ENCODE measurements at places on chromosomes 6 and 20. TPM values are rescaled to one million over a fixed set of nuclear protein-coding genes. Genes with fewer than 3 reads are reported as not detected.

GRCh38 chr20:2585811-2586210 lies 49.4 kb downstream of the TMC2 start:
- DNase-seq: no peak
- no peaks in the 10 kb centered on the region for H3K36me3 ChIP-seq
- H3K27ac ChIP-seq: no peak overlapping the region
- no peaks in the 10 kb centered on the region for H3K4me1 ChIP-seq
- H3K4me3 ChIP-seq: no peak overlapping the region

Gene OR2J3
- total RNA-seq: not detected

GRCh38 chr6:156167625-156168071 lies 609.5 kb upstream of the ARID1B start:
- peak overlapping the region; percentile 85 for H3K4me3 ChIP-seq
- peaks cover 3% of the 10 kb centered on the region for H3K27me3 ChIP-seq
- peak overlapping the region; percentile 18 for H3K27ac ChIP-seq
- no peak for DNase-seq
- H3K4me1 ChIP-seq: peaks cover 48% of the 10 kb centered on the region
- H3K36me3 ChIP-seq: no peaks in the 10 kb centered on the region

Gene C6orf89
- 41.9 TPM for total RNA-seq

Gene TMEM244
- not detected for total RNA-seq

GRCh38 chr6:169953686-169954085 lies 202.3 kb downstream of the ERMARD start:
- H3K4me1 ChIP-seq: peaks cover 12% of the 10 kb centered on the region
- no peaks in the 10 kb centered on the region for H3K27me3 ChIP-seq
- no peak overlapping the region for H3K27ac ChIP-seq
- no peak overlapping the region for H3K4me3 ChIP-seq

GRCh38 chr6:47146431-47147174 lies 104.5 kb upstream of the ADGRF1 start:
- no peak overlapping the region for H3K27ac ChIP-seq
- no peak for DNase-seq
- H3K27me3 ChIP-seq: no peaks in the 10 kb centered on the region
- H3K4me3 ChIP-seq: no peak overlapping the region
- no peaks in the 10 kb centered on the region for H3K36me3 ChIP-seq
- H3K4me1 ChIP-seq: no peaks in the 10 kb centered on the region

- no peak for DNase-seq
- H3K4me1 ChIP-seq: peaks cover 34% of the 10 kb centered on the region
- H3K36me3 ChIP-seq: no peaks in the 10 kb centered on the region
- H3K4me3 ChIP-seq: no peak overlapping the region
- H3K27ac ChIP-seq: no peak overlapping the region
- peaks cover 43% of the 10 kb centered on the region for H3K27me3 ChIP-seq
Measured at GRCh38 chr6:105882828-105883227, 203.3 kb upstream of the PRDM1 start.

Gene ZBP1
- total RNA-seq: 10.2 TPM

DNA sequence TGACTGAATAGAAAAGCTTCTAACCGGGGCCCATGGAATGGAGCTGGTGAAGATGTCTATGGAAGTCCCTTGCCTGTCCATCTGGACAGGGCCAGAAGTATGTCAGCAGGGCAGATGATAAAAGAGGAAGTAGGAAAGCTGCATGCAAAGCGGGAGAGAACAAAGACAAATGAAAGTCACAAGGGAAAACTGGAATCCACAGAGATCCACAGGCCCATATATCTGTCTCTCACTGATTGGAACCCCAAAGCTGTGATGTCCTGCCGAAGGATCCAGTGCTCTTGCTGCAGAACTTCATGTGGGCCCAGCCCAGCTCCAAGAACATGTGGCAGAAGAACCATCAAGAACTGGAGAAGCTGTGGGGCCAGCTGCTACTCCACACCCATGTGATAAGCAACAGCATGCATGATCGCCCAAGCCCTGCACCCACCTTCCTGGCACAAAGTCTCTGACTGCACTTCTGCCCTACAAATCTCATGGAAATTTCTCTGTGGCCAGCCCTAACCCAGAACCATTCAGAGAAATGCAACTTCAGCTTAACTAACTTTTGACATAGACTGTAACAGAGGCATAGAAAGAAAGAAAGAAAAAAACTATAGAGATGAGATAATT lies 716.0 kb downstream of the KIF16B start:
- no peaks in the 10 kb centered on the region for H3K27me3 ChIP-seq
- H3K27ac ChIP-seq: no peak overlapping the region
- DNase-seq: no peak
- no peaks in the 10 kb centered on the region for H3K4me1 ChIP-seq

Gene POU5F1
- total RNA-seq: 1.6 TPM

Gene SOX18
- total RNA-seq: not detected

Gene C4B
- 8.7 TPM for total RNA-seq

DNA sequence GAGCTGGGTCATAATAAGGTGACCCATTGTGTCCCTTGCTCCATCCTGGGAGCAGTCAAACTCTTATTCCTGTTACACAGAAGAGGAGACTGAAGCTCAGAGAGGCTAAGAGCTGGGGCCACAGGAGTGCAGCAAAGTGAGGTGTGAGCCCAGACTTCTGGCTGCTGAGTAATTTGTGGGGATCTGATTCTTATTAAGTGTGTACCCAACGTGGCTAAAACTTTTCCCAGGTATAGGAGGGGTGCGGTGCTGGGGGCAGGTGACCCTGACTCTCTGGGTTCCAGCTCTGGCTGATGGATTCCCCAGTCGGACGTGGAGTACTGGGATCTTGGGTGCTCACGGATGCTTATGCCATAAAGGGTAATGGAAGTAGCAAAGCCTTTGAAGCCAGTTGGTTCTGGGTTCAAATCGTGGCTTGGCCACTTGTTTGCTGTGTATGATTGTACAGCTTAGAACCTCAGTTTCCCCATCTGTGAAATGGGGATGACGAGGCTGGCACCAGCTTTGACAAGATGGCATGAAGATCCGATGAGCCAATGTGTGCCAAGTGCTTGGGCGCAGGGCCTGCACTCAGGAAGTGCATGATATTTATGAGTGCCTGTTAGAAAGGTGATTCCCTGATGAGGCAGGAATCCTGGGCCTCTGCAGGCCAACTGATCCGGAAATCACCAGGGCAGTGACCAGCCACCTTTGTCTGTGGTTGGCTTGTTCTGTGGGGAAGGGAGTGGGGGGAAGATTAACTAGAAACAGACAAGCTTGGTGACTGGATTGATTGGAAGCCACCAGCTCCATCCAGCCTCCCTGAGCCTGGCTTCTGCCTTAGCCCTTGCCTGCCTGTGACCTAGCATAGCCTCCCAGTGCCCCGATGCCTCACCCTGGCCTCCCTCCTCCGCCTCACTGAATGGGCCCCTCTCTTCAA lies 6.0 kb downstream of the SRC start:
- no peak overlapping the region for H3K27ac ChIP-seq
- DNase-seq: no peak
- H3K36me3 ChIP-seq: no peaks in the 10 kb centered on the region
- no peaks in the 10 kb centered on the region for H3K4me1 ChIP-seq

GRCh38 chr6:76972474-76972873 lies 490.8 kb downstream of the HTR1B start:
- no peak for DNase-seq
- no peaks in the 10 kb centered on the region for H3K27me3 ChIP-seq

Gene PTCRA
- not detected for total RNA-seq

DNA sequence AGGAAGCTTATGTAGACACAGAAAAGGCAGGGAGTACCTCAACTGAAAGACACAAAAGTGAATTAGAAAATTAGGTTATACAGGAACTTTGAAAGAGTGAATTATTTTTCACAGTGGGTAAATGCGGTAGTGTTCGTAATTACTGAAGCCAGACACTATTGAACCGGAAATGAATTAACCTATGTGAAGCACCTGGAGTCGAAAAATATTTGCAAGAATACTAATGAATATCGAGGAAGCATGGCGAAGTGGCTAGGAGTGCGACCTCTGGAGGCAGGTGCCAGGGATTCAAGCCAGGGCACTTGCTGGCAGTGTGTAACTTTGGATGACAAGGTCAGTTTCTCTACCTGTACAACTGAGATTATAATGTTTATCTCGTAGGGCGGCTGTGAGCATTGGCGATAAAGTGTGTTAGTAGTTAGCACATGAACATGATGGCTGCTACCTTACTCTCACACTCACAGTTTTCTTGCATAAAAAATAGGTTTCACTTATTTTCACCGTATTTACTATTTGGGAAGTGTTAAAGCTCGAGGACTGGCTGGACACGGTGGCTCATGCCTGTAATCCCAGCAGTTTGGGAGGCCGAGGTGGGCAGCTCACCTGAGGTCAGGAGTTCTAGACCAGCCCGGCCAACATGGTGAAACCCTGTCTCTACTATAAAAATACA lies 567 bp upstream of the SLC18B1 start:
- H3K27me3 ChIP-seq: no peaks in the 10 kb centered on the region
- H3K4me1 ChIP-seq: peaks cover 35% of the 10 kb centered on the region
- H3K36me3 ChIP-seq: no peaks in the 10 kb centered on the region
- H3K27ac ChIP-seq: no peak overlapping the region
- H3K4me3 ChIP-seq: no peak overlapping the region
- DNase-seq: peak; percentile 69

DNA sequence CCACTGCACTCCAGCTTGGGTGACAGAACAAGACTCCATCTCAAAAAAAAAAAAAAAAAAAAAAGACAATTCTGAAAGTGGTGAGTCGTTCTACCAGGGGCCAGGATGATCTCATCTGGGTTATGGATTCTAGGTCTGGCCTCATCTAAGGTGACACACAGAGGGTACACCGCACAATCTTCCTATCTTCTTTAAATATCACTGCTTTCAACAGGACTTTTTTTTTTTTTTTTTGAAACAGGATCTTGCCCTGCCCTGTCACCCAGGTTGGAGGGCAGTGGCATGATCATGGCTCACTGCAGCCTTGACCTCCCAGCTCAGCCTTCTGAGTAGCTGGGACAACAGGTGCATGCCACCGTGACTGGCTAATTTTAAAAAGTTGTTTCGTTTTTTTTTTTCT lies 67.7 kb downstream of the SLC16A10 start:
- no peaks in the 10 kb centered on the region for H3K27me3 ChIP-seq
- H3K36me3 ChIP-seq: peaks cover 7% of the 10 kb centered on the region
- no peak for DNase-seq
- H3K27ac ChIP-seq: no peak overlapping the region
- no peak overlapping the region for H3K4me3 ChIP-seq
- H3K4me1 ChIP-seq: peaks cover 44% of the 10 kb centered on the region

DNA sequence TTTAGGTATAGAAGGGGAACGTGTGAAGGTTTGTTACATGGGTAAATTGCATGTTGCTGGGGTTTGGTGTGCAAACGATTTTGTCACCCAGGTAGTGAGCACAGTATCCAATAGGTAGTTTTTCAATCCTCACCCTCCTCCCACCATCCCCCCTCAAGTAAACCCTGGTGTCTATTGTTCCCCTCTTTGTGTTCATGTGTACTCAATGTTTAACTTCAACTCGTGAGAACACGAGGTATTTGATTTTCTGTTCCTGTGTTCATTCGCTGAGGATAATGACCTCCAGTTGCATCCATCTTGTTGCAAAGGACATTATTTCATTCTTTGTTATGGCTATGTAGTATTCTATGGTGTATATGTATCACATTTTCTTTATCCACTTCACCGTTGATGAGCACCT lies 11.6 kb upstream of the VNN1 start:
- H3K4me1 ChIP-seq: no peaks in the 10 kb centered on the region
- no peaks in the 10 kb centered on the region for H3K36me3 ChIP-seq
- no peak for DNase-seq
- H3K27ac ChIP-seq: no peak overlapping the region
- H3K4me3 ChIP-seq: no peak overlapping the region

GRCh38 chr6:74534465-74535211 lies 671.2 kb downstream of the COL12A1 start:
- DNase-seq: no peak
- H3K36me3 ChIP-seq: no peaks in the 10 kb centered on the region
- H3K27ac ChIP-seq: no peak overlapping the region
- no peaks in the 10 kb centered on the region for H3K27me3 ChIP-seq

Gene MRAP2
- not detected for total RNA-seq

Gene FHL5
- not detected for total RNA-seq

Gene MYB
- 20.9 TPM for total RNA-seq

GRCh38 chr6:73640179-73640750 lies 13.5 kb downstream of the SLC17A5 start:
- no peak for DNase-seq
- H3K27me3 ChIP-seq: no peaks in the 10 kb centered on the region
- H3K27ac ChIP-seq: no peak overlapping the region
- peaks cover 64% of the 10 kb centered on the region for H3K36me3 ChIP-seq
- no peak overlapping the region for H3K4me3 ChIP-seq

- DNase-seq: no peak
- peaks cover 7% of the 10 kb centered on the region for H3K4me1 ChIP-seq
- H3K27me3 ChIP-seq: no peaks in the 10 kb centered on the region
- no peak overlapping the region for H3K27ac ChIP-seq
- H3K4me3 ChIP-seq: no peak overlapping the region
Measured at GRCh38 chr6:143707697-143708096, 29.9 kb downstream of the PHACTR2 start.

Gene CSTF1
- 43.7 TPM for total RNA-seq

Gene CTAGE9
- total RNA-seq: not detected

- peaks cover 9% of the 10 kb centered on the region for H3K4me1 ChIP-seq
- H3K36me3 ChIP-seq: no peaks in the 10 kb centered on the region
- H3K27ac ChIP-seq: no peak overlapping the region
- no peak for DNase-seq
Measured at GRCh38 chr6:34195726-34196115, 41.0 kb upstream of the HMGA1 start.

Gene PGM3
- total RNA-seq: 30.7 TPM

Gene SCRT2
- total RNA-seq: not detected

Gene GCLC
- total RNA-seq: 54.3 TPM

GRCh38 chr6:7100072-7100752 lies 7.5 kb upstream of the RREB1 start:
- H3K27ac ChIP-seq: no peak overlapping the region
- no peaks in the 10 kb centered on the region for H3K36me3 ChIP-seq
- H3K4me1 ChIP-seq: peaks cover 6% of the 10 kb centered on the region
- no peak for DNase-seq
- H3K27me3 ChIP-seq: no peaks in the 10 kb centered on the region

Gene MGME1
- 10.4 TPM for total RNA-seq

DNA sequence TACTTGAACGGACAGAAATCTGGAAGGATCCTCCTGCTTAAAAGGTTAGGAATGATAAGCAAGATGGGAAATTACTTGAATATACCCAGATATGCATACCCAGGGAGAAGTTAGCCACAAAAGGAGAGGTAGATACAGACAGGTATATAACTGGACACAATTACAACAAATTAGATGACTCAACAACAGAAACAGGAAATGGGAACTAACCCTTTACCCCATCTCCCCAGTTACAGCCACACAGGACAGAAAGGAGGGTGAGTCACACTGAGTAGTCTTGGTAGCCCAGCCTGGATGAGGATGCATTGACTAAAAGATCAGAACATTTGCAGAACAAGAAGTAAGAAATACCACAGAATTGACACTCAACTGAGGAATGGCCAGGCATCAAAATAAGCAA lies 61.2 kb downstream of the C6orf52 start:
- no peaks in the 10 kb centered on the region for H3K4me1 ChIP-seq

Gene RSPH9
- not detected for total RNA-seq

DNA sequence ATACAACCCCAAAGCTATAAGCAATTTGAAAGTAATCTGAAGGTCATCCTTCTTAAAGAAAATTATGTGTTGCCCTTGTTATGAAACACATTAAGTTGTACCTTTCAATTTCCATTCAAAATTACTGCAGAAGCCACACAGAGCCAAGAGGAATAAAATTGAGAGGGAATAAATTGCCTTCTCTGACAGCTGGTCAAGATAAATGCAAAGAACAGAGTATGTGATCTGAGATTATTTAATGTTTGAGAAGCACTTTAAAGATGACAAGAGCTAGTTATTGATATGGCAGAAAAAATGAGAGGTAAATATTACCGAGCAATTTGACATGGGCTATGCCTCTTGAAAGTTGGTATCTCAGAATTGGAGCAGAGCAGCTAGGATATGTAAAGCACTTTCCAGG lies 61.6 kb downstream of the TRDN start:
- no peaks in the 10 kb centered on the region for H3K27me3 ChIP-seq
- no peaks in the 10 kb centered on the region for H3K36me3 ChIP-seq
- no peaks in the 10 kb centered on the region for H3K4me1 ChIP-seq
